ENCODE measurements at places on chromosomes 1 and 21.

GRCh38 chr1:228420968-228421826 is 4.5 kb upstream of the TRIM17 start:
- no peak for DNase-seq

DNA sequence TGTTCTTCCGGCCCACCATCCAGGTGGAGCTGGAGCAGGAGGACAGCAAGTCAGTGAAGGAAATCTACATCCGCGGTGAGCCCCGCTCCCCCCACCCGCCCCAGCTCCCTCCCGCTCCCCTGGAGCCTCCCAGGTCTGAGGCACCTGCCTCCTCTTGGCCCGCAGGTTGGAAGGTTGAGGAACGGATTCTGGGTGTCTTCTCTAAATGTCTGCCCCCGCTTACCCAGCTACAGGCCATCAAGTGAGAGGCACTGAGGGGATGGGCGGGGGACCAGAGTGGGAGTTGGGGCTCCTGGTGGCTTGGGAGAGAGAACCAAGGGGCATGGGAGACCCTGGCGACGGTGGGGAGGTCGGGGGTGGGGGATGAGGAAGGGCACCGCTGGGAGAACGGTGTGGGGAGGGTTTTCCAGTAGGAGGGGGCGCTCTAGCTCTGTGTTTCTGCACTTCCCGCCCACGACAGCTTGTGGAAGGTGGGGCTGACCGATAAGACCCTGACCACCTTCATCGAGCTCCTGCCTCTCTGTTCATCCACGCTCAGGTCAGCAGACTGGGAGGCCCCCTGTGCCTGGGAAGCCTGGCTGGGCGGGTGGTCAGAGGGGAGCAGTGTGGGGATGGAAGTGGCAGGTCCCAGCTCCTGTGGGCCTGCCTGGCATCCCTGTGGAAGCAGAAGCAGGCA is 4.2 kb downstream of the LRRC71 start:
- no peak for DNase-seq

GRCh38 chr1:203671047-203671446 is 44.4 kb downstream of the ATP2B4 start:
- DNase-seq: no peak

- DNase-seq: no peak
Measured at GRCh38 chr21:44496564-44497550, 41.5 kb downstream of the LRRC3 start.

- DNase-seq: peak; percentile 92
Measured at GRCh38 chr1:45583666-45584350, at the start of gene NASP. NASP (plus strand) TSS chr1:45584041; CDS start chr1:45584147, 106 bp downstream.

- DNase-seq: no peak
Measured at GRCh38 chr1:212461916-212462660, 29.4 kb downstream of the NENF start.

- peak; percentile 77 for DNase-seq
Measured at GRCh38 chr1:221435504-221435904, 306.4 kb downstream of the DUSP10 start.

DNA sequence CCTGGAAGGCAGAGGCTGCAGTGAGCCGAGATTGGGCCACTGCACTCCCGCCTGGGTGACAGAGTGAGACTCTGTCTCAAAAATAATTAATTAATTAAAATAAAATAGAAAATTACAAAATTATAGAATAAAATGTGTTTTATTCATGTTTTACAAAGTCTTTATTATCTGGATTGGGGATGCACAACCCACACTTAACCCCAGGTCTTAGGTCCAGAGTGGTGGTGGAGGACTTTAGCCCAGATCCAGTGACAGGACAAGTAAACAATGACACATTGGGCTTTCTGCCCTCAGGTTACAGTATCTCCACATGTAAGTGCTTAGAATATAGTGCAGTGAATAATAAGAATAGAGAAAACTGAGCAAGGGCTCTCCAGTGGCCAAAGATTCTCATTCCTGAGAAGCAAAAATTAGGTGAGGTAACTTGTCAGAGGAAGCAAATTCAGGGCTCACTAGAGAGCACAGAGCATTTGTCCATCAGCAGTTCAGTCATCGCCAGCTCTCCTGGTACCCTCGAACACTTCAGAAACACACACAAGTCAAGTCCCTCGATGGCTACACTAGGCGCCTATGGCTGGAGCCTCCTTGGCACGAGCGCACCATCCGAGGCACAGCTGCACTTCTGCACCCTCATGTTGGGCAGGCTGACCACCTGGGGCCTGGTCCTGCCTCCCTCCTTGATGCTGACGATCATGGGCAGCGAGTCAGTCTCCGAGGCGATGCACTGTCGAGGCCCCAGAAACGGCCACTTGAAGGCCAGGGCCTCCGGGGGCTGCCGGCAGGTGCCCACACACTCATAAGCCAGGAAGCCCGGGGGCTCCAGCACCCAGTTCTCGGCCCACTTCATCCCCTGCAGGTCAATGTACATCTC is 2.6 kb downstream of the LEFTY1 start:
- no peak for DNase-seq

GRCh38 chr21:27776925-27777553 is 810.2 kb upstream of the ADAMTS5 start:
- no peak for DNase-seq

DNA sequence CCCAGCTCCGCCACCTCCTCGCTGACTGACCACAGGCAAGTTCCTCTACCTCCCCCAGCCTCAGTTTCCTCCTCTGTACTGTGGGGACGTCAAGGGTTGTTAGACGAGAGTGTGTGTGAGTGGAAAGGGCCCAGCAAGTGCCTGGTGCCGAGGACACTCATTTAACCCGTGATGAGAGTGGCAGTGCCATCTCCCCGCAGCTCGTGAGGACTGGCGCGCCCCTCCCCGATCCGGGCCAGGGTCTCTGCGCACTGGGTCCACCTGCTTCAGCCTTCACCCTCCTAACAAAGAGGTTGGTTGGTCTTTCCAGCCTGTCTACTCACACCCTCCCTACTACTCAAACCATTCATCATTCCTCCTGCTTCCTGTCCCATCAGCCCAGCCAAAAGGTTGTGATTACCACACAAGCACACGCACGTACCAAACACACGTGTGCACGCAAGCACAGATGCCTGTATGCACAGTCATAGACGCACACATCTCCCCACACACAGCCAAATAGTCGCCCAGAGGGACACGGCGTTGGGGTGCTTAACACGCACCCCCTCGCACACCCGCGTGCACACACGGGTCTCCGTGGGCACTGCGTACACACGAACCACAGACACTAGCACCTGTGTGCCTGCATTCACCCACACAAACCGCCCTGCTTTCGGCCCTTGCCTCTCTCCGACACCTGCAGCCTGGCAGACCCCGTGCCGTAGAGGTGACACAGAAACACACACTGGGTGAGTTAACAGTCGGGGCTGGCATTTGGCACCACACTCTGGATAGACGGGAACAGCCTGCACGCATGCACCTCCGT is 39.3 kb downstream of the TAS1R2 start:
- DNase-seq: no peak

GRCh38 chr1:178023181-178023618 is 53.3 kb upstream of the SEC16B start:
- DNase-seq: no peak

- no peak for DNase-seq
Measured at GRCh38 chr1:29290414-29290985, 54.2 kb downstream of the PTPRU start.

GRCh38 chr1:230166366-230167132 is 99.5 kb downstream of the GALNT2 start:
- DNase-seq: no peak

- no peak for DNase-seq
Measured at GRCh38 chr1:198879711-198880306, 241.0 kb downstream of the PTPRC start.

DNA sequence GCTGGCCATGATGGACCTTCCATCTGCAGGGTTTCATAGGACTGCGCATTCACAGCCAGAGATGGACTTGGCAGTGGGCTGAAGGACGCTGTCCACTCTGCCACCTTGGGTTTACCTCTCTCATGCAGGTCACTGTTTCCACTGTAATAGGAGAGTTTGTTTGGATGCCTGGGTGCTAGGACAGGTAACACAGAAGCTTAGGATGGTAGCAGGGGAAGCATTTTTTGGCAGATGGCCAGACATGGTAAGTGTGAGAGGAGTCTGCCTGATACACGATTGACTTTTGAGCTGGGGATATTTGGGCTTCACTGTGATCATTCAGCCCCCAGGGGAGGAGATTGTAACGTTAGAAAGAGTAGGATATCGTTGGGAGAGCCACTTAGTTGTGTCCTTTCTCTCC is 11.8 kb downstream of the PSEN2 start:
- no peak for DNase-seq

DNA sequence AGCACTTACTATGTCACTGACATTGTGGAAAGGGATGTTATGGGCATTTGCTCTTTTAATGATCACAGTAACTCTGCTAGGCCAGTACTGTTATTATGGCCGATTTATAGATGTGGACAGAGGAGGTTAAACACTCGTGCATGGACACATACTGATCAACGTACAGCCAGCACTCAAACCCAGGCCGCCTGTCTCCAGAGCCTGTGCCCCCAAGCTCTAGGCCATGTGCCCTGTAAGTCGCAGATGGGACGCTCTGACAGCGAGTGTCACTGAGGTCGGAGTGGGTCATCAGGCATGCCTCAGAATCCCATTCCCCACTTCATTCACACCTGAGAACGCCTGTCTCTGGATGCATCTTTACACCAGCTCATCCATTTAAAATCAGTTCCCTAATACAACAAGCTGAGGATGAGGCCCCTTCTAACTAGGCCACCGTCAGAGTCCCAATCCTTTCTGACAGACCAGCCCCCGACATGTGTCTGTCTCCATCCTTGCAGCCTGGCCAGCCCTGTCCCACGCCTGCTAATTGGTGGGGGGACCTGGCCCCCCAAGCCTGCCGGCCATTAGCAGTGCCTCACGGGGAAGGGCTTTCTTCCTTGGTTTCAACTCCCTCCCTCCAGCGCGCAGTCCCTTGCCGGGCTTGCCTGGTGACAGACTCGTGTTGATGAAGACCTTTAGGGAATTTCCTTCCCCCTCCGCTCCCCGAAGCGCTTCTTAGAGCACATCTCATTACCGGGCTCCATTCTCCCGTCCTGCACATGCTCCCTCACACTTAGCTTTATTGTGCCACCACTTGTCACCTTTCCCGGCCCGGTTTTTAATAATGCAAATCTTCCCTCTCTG is 436.8 kb downstream of the KIF26B start:
- no peak for DNase-seq

DNA sequence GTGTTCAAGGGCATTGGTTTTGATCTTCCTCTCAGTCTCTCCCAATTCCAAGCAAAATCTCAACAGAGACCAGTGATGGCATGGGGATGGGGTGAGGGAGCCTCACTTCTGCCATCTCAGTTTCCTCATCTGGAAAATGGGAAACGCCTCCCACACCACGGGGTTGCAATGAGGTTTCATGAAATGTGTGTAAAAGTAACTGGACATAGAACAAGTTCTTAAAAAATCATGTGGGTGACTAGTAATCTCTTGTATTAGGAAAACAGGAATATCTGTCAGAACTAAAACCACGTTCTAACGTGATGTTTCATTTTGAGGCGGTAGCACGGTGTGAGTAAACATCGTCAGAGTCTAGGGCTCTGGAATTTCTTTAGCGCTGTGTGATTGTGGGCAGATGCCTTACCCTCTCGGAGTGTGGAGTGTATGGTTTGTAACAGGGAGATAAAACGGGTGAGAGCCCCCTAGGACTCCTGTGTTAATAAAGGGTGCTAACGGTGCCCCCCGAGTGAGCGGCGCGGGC is 55.5 kb upstream of the DNAJC6 start:
- DNase-seq: peak; percentile 56

GRCh38 chr1:212987702-212988322 is 27.9 kb downstream of the ANGEL2 start:
- no peak for DNase-seq

DNA sequence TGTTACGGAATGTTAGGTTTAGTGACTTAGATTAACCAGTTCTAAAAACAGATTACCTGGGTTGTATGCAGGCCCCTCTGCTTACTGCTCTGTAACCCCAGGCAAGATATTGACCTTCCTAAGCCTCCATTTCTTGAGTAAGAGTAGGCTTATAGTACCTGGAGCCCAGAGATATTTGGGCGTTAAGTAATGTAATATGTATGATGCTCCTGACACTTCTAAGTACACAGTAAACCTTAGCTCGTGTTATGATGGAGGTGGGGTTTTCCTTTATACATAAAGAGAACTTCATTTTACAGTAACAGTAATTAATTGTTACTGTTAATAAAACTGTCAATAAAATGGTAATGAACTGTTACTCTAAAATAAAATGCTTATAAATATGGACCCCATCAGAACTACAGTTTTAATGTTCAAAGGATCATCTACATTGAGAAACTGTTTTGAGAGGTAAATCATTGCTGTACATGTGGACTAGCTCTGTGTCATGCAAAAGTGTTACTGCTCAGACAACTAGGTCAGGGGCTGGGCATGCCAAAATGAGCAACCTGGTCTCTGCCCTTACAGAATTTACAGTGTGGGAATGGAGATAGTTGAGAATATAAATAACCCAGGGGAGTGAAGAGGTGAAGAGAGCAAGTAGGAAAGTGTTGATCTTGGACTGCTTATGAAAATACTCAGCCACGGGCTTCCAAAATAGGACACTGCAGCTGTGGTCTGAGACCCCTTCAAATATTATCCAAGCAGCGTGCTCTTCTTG is 26.6 kb downstream of the LRRC8C start:
- DNase-seq: no peak

- peak; percentile 59 for DNase-seq
Measured at GRCh38 chr1:185238447-185238846, 78.6 kb downstream of the IVNS1ABP start.

DNA sequence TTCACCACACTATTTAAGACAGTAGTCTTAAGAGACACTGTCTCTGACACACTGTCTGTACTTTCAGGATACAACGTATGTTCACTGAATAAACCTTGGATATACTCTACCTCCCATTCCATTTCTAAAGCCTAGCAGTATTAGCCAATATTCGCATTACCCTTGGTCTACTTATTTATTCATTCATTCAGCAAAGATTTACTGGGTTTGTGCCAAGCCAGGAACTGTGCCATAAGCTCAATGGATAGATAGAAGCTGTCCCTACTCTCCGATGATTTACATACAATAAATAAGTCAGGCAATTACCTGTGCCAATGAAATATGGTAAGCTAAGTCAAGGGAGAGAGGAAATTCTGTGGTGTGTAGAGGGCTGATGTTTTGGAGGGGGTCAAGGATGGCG is 195.2 kb upstream of the RAB4A start:
- DNase-seq: no peak

GRCh38 chr1:65066419-65066765 is 81.6 kb upstream of the AK4 start:
- no peak for DNase-seq

GRCh38 chr1:229999004-229999670 is 67.9 kb upstream of the GALNT2 start:
- DNase-seq: no peak

- peak; percentile 24 for DNase-seq
Measured at GRCh38 chr21:15552914-15553494, 176.8 kb upstream of the USP25 start.

DNA sequence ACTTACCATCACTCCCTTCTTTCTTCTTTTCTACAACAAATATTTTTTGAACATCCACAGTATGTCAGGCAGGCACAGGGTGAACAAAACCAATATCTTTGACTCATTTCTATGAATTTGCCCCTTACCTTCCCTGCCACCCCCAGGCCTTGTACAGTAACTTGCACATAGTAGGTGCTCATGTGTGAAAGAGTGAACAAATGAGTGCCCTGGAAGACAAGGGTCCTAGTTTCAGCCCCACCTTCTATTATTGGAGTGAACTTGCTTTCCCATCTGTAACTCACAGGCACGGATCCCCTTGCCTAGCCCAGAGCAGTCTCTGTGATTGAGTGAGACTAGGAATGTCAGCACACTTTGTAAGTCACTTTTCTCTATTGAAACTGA is 12.8 kb downstream of the ZDHHC18 start:
- no peak for DNase-seq

- no peak for DNase-seq
Measured at GRCh38 chr1:221972276-221973235, 230.7 kb upstream of the DUSP10 start.

- no peak for DNase-seq
Measured at GRCh38 chr1:117685936-117686806, 80.3 kb downstream of the TENT5C start.
